ENCODE measurements at places on chromosomes 5 and 9. TPM values are rescaled to one million over a fixed set of nuclear protein-coding genes. Genes with fewer than 3 reads are reported as not detected.

DNA sequence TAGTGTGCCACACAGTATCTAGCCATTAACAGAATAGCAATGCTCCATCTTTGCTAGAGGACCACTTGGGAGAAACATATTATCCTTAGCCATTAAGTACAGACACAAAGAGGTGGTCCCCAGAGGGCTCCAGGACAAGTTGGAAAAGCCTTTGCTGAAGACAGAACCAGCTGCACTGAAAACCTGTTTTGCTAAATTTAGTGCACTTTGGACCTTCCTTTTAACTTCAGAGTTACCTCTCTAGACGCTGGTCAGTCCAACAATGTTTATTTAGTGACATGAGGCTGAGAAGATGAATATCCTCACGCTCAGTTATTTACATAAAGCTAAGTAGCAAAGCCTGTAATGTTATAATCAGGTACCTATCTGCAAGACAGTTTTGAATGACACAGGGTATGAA, 265.0 kb upstream of the ZNF608 start:
- DNase-seq, result no peak

SPATA31D4 gene
- not detected for total RNA-seq

CARTPT gene
- total RNA-seq, result not detected

DNA sequence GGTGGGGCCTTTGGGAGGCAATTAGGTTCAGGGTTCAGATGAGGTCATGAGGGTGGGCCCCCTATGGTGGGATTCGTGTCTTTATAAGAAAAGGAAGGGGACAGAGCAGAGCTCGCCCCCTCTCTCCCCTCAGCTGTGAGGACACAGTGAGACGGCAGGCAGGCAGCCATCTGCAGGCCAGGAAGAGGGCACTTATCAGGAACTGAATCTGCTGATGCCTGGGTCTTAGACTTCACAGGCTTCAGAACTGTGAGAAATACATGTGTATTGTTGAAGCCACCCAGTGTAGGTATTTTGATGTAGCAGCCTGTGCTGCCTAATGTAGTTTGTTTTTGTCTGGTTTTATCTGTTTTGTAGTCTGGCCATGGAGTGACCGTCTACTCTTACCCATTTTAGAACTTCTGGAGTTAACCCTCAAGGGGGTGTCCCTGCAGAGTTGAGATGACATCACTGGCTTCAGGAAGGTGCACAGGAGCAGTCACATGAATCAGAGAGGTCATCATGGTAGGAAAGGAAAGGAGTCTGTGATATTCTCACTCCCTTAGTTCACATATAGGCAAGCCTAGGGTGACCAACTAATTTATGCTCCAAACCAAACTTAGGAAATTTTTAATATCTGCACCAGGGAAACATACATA, 71.0 kb downstream of the LRRC70 start:
- no peak for DNase-seq

GRCh38 chr5:141135030-141135717, at the start of gene PCDHB5:
PCDHB5 (plus strand) TSS chr5:141135206; CDS start chr5:141135435, 229 bp downstream.
- no peak for DNase-seq

DNA sequence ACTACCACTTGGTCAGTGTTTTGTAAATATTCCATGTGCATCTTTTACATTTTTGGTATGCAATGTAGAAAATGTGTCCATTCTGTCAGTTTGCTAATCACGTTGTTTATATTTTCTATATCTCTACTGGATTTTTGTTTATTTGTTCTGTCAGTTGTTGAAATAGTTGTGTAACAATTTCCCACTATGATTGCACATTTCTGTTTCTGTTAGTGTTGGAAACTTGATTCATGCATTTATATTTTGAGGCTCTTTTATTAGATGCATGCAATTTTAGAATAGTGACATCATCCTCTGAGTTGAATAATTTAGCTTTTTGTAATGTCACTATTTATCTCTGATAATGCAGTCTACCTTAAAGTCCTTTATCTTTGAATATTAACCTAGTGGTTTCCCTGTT, 25.8 kb upstream of the LECT2 start:
- no peak for DNase-seq

DNA sequence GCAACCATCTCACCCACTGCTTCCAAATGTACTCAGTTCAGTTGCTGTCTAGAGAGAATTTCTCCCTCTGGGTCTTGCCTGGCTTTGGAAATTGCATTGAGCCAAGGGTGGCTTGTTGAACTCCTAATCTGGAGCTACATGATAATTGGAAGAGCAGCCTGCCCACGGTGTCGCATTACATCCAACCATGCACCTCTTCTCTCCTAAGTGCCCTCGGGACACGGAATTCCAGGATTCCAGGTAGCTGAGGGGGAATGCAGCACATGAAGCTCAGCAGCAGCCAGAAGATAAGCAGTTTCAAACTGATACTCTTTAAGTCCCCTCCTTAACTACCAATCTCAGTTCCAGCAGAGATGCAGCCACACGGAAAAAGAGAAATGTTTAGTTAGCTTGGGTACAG, 509.4 kb upstream of the KLF4 start:
- no peak for DNase-seq

- DNase-seq, result peak; percentile 43
These were observed 104.3 kb downstream of the PHF2 start for GRCh38 chr9:93680443-93681268.

BARX1 gene
- total RNA-seq, result not detected

CDKN2B gene
- total RNA-seq, result 1.1 TPM

DNA sequence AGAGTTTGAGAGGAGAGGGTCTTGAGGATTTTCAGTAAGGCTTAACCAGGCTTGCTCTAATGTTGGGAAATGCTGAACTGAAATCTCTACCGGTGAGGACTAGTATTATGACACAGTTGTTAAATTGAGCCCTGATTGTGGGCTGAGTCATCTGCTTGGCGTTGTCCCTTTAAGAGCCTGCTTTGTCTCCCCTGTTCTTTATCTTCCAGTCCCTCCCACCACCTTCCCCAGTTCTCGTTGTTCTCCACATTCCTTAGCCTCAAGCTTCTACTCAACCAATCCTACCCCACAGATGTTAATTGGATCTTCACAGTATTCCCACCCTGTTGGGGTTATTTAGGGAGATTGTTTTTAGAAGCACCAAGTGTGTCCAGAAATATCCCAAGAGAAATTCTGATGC, 57.6 kb downstream of the ANKRD55 start:
- DNase-seq, result no peak

- DNase-seq, result peak; percentile 72
These were observed 162.7 kb downstream of the C9orf50 start for GRCh38 chr9:129458155-129458661.

- no peak for DNase-seq
These were observed 25.8 kb downstream of the FBXL7 start for GRCh38 chr5:15525703-15526275.

GRCh38 chr5:73328640-73329039, 119.9 kb downstream of the FOXD1 start:
- DNase-seq, result no peak

DNA sequence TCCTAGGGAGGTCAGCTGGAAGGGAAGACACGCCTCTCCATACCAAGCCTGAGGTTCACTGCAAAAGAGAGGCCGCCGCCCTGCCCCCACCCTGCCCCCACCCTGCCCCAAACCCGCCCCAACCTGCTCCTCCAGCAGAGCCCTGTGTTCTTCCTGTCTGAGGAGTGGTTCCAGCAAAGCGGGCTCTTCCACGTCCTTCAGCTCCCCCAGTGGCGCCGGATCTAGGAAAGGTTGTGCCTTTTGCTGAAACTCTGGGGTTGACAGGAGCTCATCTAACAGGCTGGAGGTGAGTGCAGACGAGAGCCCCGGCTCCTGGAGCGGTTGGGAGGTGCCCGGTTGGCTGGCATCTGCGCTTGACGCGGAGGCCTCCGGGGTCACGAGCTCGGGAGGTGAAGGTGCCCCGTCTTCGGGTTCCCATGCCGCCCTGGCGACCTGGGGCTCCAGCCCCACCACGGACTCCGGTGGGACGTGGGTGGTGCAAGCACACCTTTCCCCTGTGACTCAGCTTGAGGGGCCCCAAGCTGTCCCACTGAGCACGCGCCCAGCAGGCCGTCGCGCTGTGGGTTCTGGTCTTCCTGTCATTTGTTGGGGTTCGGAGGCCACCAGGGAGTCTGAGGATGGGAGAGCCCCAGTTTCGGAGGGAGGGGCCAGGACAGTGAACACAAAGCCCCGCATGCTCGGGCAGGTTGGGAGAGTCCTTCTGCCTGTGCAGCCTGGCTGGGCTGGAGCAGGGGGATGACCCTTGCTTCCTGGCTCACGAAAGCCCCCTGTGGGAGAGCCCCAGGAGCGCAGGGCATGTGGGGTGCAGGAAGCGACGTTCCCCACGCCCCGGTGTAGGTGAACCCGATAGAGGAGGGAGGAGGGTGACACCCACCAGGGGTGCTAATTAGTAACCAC, 1467.1 kb downstream of the FOXD4L5 start:
- peak; percentile 71 for DNase-seq

DNM1 gene
- total RNA-seq, result 1.7 TPM

- DNase-seq, result no peak
These were observed 38.1 kb upstream of the FCN1 start for GRCh38 chr9:134955801-134956200.

DNA sequence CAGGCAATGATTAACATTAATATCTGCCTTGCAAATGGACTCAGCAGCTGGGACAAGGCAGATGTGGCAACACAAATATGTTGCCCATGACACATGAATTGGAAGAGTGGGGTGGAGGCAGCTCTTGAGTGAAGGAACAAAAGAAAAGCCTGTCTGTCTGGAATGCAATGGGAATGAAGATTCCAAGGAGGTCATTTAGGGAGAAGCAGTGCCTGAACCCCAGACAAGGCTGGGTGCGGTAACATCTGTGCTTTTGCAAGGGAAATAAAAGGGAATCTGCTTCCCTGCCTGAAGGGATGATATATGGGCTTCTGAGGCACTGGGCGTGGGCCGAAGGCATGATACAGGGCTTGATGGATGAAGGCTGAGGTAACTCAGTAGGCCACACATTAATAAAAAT, 94.1 kb upstream of the TRIM32 start:
- no peak for DNase-seq

- DNase-seq, result no peak
These were observed 1.6 kb downstream of the RAD23B start for GRCh38 chr9:107284636-107285035.

SLC25A48 gene
- total RNA-seq, result 5.3 TPM

DNA sequence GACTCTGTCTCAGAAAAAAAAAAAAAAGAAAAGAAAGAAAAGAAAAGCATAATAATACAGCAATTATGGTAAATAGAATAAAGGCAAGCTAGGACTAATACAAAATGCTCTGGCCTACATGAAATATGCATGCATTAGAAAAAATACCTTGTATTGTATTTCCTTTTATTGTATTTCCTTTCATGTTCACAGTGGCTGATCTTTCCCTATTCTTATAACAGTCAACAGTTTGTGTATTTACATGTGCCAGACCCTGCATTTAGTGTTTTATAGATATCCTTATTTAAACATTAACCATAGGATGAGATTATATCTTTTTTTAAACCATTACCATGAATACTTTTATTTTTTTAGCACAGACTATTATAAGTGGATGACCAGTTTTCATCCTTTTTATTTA, 56.3 kb upstream of the ARL15 start:
- no peak for DNase-seq

- no peak for DNase-seq
These were observed 10.8 kb downstream of the SARDH start for GRCh38 chr9:133727277-133727875.

GRCh38 chr5:127440831-127441230, 76.6 kb upstream of the PRRC1 start:
- no peak for DNase-seq

GRCh38 chr9:106622164-106622487, 240.8 kb upstream of the ZNF462 start:
- no peak for DNase-seq

- DNase-seq, result no peak
These were observed 2.9 kb downstream of the IFNE start for GRCh38 chr9:21479152-21479702.

DNA sequence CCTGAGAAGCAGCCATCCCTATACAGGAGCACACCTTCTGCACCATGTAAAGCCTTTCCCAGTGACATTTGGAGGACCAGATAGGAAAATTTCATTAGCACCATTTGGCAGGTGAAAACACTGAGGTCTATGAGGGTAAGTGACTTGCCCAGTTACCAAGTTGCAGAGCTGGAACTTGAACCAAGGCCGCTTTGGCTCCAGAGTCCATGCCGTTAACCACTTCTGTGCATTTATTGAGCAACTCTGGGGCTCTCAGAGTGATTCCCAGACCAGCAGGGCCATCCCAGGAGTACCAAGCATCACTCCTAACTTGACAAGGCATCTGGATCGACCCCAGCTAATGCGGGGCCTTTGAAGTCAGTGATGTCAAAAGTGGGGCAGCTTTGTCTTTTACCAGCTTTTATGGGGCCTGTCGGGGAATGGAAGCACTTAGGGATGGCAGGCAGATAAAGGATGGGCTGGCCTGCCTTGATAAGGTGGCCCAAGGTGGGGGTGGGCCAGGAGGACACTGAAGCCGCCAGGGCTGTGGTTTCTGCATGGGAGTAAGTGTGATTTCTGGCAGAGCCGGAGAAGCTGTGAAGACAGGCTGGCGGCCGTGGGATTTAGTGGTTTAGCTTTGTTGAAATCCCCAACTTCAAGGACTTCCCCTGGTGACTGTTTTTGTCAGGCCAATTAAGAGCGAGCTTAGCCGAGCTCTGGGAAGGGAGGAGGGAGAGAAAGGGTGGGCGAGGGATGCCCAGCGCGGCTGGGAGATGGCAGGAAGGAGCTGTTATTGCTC, 127.3 kb downstream of the MACROH2A1 start:
- no peak for DNase-seq

GRCh38 chr5:117103703-117104102, 529.1 kb upstream of the SEMA6A start:
- no peak for DNase-seq

GRCh38 chr9:27437652-27438373, 86.3 kb upstream of the IFNK start:
- DNase-seq, result no peak

CDH10 gene
- total RNA-seq, result not detected

GRCh38 chr5:136232316-136232715, 39.4 kb upstream of the SMIM32 start:
- no peak for DNase-seq

DNA sequence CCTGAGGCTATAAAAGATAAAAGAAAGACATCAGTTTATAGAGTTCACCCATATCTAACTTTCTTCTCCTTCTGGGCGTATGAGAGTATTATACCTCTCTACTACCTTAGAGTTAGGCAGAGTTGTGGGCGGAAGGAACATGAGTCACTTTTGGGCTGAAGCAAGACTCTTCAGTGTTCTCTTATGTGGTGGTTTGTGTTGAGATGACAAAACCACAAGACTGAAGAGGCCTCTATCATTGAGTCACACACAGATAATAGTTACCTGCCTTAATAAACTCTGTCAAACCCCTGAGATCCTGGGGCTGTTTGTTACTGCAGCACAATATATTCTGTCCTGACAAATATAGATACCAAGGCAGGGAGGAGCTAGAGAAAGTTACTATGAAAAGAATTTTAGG, 184.2 kb downstream of the EFNA5 start:
- no peak for DNase-seq

SHLD3 gene
- total RNA-seq, result 1.8 TPM

NR2F1-AS1 gene
- 1.2 TPM for total RNA-seq

SLCO6A1 gene
- not detected for total RNA-seq

DNA sequence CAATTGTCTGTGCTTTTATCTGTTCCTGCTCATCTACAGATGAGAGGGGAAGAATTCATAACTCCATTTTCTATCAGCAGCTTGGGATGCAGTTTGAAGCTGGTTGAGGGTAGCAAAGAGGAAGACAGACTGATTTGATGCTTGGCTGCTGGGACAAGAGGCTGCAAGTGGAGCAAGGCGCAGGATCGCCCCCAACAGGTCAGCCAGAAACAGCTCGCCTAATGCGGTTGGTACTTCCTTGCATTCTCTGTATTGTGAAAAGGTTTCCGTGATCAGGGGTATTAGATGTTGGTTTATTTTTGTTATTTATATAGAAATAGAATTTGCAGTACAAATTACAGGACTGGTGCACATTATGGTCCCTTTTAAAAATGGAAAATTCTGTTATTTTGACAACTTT, 40.6 kb downstream of the ZNF883 start:
- DNase-seq, result no peak

All from right lobe of liver (tissue), 6 donors.